Osteoblast (primary cell): ENCODE measurements at places on chromosomes 7 and 10. TPM values are rescaled to one million over a fixed set of nuclear protein-coding genes. Genes with fewer than 3 reads are reported as not detected.
A peak's percentile ranks its signal among the peaks of the same experiment; 100 is the strongest.

DNA sequence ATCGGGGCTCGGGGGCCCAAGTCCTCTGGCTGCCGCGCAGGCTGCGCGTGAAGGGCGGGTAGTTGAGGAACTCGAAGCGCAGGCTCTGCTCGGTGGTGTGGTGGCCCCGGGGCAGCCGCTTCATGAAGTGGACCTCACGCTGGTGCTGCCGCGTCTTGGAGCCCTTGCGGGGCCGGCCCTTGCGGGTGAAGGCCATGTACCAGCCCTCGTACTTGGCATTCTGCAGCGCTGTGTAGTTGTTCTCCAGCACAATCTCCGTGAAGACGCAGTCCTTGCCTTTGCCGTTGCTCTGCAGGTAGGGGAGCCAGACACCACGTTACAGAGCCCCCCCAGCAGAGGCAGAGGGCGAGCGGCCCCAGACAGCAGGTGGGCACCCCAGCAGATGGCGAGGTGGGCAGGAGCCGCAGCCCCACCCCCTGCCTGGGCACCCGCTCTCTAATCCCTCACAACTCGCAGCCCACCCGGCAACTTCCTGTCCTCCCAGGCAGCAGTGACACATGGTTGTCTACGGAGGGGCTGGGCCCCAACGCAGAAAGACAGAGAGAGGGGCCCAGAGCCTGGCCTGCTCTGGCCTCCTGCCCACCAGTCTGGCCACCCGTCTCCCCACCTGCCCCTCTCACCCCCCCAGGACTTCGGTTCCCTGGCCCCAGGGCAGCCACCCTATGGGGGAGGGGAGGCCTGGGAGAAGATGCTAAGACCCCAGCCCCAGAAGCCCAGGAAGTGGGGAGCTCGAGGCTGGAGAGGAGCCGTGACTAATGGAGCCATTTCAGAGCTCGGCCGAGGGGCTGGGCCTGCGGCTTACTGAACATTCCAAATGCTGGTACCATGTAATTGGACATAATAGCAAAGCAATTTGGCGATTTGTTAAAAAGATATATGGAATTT is 5.3 kb downstream of the FGF8 start:
- peak; percentile 66 for DNase-seq

DNA sequence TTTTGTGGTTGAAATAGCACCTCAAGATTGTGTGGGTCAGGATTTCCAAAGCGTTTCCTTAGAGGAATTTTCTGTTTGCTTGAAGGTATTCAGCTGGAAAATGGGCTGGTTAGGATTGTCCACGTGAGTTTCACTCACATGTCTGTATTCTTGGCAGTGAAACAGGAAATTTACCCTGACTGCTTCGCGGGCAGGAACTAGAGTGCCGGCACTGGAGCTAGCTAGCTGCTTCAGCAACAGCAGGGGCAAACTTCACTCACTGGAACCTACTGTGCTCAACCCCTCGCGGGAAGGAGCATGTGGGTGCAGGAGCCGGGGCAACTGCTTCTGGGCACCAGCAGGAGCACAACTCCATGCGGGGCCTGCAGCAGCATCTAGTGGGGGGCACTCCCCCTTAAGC is 38.0 kb upstream of the RTKN2 start:
- no peak for DNase-seq

DNA sequence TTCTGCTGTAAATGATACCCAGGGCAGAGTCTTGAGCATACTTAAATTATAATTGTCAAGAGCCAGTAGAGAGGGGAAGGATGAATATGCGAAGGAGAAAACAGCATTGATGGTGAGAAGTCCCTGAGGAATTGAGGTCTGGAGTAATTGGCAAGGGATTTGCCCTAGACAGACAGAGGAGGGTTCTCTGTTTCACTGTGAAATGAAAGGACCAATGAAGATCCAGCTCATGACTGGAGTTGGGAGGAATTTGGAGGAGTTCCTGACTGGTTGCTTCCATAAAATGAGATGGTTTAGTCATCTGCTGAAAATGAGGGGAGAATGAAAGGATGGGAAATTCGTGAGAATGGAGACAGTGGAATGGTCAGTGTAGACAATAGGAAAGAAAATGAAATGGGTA is 6.8 kb downstream of the PRPF18 start:
- peak; percentile 84 for DNase-seq

GRCh38 chr7:42832667-42833066 is 79.2 kb downstream of the C7orf25 start:
- no peak for DNase-seq

DNA sequence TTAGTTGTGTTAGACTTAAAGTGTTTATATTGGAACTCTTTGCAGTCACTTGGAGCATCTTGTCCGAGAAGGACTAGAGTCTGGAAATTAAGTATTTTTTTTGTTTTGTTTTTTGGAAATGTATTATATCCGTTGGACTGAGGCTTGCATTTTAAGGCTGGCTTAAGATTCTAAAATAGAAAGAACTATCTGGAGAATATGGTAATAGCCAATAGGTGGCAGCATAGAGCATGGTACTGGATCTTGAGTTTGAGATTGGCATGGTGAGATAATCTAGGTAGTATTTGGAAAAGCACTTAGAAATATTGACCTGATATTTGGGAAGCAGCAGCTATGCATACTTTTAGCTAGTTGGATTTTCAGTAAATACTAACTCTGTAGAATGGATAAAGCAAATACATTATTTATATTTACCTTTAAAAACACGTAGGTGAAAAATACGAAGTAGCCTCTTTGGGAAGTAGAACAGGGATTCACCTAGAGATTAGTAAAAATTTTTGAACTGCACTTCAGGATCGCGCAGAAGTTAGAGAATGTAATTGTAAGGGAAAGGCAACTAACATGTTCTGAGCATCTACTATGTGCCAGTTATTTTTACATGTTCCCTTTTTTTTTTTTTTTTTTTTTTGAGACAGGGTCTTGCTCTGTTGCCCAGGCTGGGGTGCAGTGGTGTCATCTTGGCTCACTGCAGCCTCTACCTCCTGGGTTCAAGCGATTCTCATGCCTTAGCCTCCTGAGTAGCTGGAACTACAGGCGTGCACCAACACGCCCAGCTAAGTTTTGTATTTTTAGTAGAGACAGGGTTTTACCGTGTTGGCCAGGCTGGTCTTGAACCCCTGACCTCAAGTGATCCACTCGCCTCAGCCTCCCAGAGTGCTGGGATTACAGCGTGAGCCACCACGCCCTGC is 78.6 kb downstream of the LCOR start:
- DNase-seq = peak; percentile 71

DNA sequence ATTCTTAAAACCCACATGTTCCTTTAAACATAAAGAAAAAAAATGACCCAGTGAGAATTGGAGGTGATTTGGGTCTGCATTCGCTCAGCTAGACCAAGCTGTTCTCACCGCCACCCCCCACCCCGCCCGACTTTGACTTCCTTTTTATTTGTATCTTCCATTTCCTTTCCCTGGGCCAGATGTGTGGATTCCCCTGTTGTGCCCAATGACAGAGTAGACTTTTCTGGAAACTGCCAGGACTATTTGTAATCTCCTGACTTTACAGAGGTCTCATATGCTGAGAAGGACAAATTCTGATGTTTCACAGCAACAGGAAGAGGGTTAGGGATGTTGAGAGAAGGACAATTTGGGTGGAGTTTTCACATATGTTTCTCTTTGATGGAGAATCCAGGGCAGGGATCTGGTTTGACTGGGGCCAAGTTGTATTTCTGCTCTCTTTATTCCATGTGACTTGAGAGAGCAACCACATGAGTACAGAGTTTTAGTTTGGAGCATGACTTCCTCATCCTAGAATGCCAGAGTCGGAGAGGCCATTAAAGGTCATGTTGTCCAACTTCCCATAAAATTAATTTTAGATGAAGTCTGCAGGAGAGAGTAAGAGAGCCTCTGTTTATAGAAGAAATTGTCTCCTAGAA is 1023.2 kb downstream of the LRMDA start:
- no peak for DNase-seq

DNA sequence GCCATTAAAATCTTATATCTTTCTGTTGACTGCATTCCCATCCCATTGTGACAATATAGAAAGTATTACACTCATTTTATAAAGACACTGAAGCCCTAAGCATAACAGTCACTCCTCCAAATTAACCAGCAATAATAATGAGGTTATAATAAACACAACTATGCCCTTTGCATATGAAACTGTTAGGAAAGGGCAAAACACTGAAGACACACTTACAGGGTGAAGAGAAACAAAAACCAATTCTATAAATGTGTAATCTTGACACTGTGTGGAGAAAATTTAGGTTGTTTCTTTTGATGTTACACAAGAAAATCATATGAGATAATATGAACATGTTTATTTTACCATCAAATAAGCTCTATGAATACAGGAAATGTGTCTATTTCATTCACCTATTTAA is 14.0 kb upstream of the GPR37 start:
- DNase-seq = no peak

GRCh38 chr10:97540669-97541500 is 31.7 kb upstream of the ANKRD2 start:
- DNase-seq = peak; percentile 80

GRCh38 chr10:74342991-74343390 is 192.0 kb downstream of the ADK start:
- no peak for DNase-seq

DNA sequence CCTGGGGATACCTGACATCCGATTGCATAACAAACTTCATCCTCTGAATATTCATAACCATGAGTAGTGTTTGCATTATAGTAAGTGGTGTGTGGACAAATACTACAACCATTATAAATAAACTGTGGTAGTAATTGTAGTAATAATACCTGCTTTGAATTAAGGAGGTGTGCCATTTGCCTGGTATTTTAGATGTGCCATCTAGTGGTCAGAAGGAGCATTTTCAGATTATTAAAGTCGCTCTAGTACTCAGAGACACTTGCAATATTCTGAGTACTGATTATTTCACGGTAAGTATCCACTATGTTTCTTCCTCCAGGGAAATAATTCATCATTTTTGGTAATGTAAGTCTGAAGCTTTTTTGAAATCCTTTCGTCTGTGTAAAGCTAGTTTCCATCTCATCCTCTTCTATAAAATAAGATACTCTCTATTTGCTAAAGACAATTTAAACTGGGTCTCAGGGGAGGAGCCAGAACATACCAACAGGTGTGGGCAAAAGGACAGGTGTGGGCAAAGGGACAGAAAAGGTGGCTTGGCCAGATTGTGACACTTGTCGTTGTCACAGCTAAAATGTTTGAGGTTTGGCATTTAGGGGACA is 115.3 kb upstream of the WDR11 start:
- DNase-seq = no peak

- DNase-seq = no peak
Observed at GRCh38 chr7:147990942-147991341, 599.6 kb upstream of the C7orf33 start.

DNA sequence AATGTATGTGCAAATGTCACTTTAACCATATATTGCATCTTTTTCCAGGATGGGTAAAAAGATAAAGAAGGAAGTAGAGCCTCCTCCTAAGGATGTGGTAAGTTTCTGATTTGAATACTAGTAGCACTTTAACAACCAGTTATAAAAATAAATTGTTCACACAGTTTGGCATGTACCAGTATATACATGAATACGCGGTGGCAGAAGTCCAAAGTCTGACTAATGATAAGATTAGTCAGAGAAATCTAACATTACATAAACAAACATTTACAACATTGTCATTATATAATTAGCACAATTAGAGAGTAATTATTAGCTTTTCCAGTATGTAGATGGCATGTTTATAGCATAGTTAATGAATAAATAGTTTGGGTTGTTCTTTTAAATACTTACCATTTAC is 4.1 kb downstream of the ARMC3 start:
- no peak for DNase-seq

DNA sequence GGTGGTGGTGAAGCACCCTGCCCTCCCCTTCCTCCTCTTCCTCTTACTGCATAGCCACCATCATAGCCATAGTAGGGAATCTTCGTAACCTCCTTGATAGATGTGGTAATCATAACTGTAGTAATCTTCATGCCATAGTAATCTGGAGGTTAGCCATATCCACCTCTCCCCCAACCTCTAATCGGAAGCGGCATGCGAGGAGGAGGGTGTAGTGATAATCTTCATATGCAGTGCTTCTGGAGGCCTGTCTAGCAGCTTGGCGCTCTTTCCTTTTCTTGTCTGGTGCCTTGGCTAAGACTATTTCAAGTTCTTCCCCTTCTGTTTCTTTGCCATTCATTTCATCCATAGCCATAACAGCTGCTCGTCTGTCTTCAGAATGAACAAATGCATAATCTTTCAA is 90.9 kb downstream of the MLLT10 start:
- no peak for DNase-seq

GRCh38 chr7:55349121-55349520 is 16.0 kb upstream of the LANCL2 start:
- DNase-seq = no peak

DNA sequence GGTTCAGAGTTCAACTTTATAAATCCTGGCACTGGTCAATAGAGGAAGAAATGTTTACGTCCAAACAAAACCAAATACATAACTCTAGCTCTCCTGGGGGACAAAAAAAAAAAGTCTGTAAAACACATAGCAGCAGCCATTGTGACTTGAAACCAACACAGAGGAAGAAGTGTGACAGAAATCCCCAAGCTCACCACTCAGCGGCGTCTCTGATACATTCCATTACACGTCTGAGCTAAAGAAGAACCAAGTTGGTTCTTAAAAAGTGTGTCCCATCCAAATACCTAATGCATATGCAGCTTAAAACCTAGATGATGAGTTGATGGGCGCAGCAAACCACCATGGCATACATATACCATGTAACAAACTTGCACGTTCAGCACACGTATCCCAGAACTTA is 58.3 kb upstream of the NANOS1 start:
- no peak for DNase-seq

- DNase-seq = no peak
Observed at GRCh38 chr7:70340236-70340635, 742.0 kb downstream of the AUTS2 start.

GRCh38 chr10:90947030-90947960 is 26.4 kb upstream of the ANKRD1 start:
- DNase-seq = no peak

DNA sequence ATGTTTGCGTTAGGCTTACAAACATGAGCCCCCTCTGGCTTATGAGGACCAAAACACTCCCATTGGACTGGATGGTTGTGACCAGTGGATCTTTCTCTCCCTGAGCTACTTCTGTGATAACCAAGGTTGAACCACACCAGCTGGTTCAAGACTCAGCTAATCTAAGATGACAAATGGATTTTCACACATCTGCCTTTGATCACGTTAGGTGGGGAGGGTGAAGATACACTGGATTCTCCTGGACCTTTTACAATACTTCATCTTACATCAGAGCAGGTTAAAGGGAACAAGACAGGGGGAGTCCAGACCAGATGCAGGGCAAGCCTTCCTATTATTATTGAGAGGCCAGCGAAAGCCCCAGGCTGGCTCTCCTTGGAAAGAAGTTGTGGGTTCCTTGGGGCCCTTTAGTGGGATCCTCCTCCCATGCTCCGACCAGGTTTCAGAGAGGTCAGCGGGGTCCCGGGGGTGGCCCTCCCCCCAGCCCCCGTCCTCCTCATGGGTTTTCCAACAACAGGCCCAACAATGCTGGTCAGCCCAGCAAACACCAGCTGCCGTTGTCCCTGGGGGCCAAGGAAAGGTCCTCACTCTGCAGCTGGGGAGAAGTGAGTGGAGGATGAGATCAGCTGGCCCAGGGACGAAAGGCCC is 2.8 kb downstream of the GFRA1 start:
- DNase-seq = peak; percentile 80

The SKIDA1 gene
- total RNA-seq = 0.29 and 0.36 TPM in 2 replicates

The SEC23IP gene
- total RNA-seq = 28.6 and 38.6 TPM in 2 replicates

The PNLIPRP1 gene
- not detected in 2 replicates for total RNA-seq

The FGL2 gene
- under 0.01 TPM in 2 replicates for total RNA-seq

The PROSER2 gene
- total RNA-seq = 4.4 and 6.9 TPM in 2 replicates

The SLC16A9 gene
- total RNA-seq = 0.72 and 1.2 TPM in 2 replicates

The C7orf33 gene
- not detected in 2 replicates for total RNA-seq

The ADAM22 gene
- 0.36 and 0.59 TPM in 2 replicates for total RNA-seq

The FAM131B gene
- total RNA-seq = 1.2 and 1.4 TPM in 2 replicates

The SLC39A12 gene
- not detected in 2 replicates for total RNA-seq

The BEND7 gene
- total RNA-seq = 9.0 and 10.6 TPM in 2 replicates

The SSC4D gene
- total RNA-seq = 0.88 and 1.1 TPM in 2 replicates

The PLXDC2 gene
- total RNA-seq = 63.3 and 86.9 TPM in 2 replicates

The CACNA2D1 gene
- total RNA-seq = 113 and 145 TPM in 2 replicates
